ENCODE measurements at places on chromosomes 6 and 20.

GRCh38 chr20:17870086-17870740, 98.4 kb downstream of the SNX5 start:
- DNase-seq: no peak

DNA sequence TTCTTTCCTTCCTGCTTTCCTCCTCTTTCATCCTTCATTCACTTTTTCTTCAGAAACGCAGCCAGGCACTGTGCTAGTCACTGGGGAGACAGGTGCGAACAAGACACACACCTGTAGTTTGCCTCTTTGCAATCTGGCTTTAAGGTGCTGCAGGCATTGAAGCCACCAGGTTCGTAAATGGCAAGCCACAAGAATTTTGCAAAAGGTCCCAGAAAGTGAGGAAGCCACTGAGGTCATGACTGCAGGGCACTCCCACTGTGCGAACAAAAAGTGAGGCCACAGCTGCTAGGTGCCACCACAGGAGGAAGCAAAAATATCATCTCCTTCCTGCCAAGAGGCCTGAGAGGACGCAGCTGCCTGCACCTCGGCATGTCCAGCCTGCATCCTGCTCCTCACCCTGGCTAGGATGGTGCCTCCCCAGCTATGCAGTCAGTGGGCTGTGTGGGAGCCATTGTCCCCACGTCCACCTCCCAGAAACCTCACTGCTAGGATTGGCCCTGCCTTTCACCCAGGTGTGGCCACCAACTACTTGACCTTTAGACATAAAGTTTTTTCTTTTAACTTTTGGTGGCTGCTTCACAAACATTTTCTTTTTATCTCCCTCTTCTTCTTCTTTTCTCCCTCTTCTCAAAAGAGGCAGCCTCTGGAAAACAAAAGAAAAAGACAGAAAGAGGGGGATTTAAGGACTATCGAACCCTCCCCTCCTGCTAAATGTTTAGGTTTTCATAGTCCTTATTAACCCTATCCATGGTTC, 230.8 kb downstream of the BCAS1 start:
- peak; percentile 75 for DNase-seq

GRCh38 chr6:170433163-170434116, 119.7 kb downstream of the PSMB1 start:
- DNase-seq: no peak

GRCh38 chr6:98871057-98871456, 36.7 kb downstream of the POU3F2 start:
- DNase-seq: peak; percentile 80

GRCh38 chr6:53983301-53983700, 127.9 kb upstream of the MLIP start:
- no peak for DNase-seq

DNA sequence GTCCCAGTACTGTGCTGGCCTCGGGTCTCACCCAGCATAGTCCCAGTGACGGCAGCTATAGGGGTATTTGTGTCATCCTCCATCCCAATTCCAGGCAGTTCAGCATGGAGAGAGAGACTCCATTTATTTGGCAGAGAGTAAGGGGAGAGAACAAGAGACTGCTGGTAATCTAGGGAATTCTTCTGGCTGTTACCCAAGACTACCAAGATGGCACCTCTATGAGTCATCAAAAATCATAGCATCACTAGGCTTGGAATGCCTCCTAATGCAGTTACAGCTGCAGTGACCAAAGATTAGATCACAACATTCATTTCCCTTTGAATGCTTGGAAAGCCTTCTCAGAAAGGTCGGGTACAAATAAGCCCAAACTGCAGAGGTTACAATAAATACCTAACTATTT, 660.4 kb upstream of the FLRT3 start:
- peak; percentile 34 for DNase-seq

DNA sequence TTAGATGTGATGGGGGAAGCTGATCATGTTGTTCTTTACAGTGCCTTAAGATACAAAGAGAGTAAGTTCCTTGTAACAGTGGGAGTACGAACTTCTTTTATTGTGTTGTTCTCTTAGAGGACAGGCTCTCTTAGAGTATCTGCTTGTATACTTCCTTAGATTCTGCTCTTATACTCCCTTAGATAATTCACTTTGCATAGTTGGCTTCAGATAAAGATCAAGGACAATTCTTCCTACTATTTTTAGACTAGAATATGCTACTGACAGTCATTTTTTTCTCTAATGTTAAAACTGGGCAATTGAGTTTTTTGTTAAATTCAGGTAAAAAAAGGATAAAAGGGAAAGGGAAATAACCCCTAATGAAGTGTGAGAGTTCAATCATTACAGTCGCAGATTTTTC, 138.7 kb downstream of the MYB start:
- no peak for DNase-seq

DNA sequence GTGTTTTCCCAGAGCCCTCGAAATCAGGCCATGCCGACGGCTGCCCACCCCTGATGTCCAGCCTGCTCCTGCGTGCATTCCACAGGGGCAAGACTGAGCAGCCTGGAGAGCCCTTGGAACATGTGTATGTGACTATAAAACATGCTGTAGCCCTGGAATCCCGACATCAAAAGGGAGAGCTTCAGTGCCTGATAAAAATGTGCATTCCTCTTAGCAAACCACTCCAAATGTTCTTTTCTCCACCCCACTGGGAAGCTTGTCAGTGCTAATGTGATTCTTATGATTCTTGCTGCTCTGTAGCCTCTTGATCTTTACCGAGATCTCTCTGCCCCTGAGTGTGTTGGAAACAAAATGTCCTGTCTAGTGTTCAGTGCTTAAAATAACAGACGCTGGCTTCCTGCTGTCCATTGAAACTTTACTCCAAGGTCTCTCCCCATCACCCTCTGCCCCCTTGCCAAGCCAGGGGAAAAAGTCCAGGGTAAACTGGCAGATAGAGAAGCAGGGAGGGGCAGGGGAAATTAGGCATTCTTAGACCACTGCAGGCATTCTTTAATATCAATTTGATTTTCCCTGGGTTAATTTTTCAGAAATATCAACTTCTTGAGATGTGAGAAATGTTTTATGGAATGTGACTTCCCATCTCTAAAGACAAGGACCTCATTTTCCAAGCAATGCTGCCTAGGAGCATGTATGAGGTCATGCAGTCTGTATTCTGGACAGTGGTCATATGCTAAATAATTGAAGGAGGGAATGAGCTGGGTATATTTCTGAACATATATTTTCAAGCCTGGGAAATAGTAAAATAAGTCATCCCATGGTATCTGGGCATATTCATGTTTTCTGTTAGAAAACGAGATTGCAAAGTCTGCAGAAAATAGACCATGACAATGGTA, 73.8 kb upstream of the ISM1 start:
- DNase-seq: no peak

DNA sequence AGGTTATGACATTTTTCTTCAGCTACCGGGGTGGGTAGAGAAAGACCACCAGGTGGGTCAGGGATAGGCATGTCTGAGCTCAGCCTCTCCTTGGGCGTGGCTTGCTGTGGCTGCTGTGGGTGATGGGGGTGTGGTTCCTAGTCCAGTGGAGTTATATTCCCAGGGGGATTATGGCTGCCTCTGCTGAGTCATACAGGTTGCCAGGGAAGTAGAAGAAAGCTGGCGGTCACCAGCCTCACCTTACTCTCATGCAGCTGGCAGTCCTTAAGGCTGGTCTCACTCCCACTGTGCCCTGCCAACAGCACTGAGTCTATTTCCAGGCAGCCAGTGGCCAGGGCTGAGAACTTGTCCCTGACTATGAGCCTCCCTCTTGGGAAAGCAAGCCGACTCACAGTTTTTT, 130.0 kb downstream of the SCP2D1 start:
- no peak for DNase-seq

DNA sequence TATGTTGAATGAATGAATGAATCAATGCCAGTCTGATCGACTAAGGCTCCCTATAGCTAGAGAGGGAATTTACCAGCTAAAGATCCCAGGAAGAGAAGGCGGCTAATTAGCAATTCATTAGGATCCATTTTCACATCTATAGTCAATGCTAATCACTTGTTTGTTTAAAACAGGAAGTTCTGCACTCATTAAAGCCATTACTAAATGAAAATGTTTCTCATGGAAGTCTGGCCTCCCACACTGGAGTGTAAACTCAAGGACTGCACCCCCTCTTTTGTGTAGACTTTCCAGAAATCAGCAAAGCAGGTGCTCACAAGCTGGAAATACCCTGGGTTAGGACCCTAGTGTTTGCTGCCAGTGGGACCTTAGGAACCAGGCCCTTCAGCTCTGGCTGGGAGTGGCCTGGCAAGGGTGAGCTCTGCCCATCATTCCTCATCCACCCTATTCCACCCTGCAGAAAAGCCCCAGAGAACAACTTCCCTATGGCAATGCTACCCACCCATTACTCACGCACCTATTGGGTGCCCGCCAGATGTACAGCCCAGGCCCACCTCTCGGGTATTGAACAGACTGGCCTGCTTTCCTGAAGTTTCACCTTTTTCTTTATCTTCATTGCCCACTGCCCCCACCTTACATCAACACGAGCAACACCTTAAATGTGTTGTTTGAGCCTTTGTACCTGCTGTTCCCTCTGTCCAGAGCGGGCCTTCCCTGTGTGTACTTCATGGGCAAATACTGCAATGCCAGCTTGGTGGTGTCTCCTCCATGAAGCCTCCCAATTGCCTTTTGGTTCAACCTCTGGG, 60.8 kb downstream of the TTI1 start:
- DNase-seq: no peak

DNA sequence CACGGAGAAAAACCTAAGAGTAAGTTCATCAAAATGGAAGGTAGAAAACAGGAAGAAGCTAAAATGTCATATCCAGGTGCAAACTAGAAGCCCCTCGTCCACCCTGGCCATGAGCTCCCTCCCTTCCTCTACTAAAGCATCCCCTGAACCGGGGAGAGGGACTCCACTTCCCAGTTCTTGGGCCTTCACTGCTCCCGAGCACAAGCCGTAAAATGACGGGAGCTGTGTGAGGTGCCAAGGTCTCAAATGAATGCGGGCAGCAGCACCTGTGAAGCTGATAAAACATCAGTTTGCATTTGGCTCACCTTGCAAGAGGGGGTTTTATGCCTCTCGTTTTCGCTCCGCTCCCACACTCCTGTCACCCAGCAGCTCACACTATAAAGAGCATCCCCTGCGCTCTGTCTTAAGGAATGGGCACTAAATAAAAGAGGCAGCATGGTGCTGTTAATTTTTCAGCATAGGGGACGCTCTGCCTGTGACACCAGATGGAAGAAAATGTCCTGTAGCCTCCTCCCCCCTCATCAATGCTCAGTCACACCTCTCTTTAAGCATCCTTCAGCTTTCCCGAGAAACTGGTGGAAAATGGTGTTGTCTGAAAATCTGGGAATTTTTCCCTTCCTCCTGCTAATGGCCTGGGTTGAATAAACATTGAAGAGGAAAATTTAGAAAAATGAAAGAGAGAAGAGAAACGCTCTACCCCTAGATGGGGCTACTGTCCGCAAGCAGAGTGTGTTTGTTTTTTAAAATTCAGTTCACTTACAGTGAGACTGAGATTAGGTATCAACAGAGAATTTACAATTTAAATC, 563.0 kb upstream of the AGPAT4 start:
- no peak for DNase-seq

DNA sequence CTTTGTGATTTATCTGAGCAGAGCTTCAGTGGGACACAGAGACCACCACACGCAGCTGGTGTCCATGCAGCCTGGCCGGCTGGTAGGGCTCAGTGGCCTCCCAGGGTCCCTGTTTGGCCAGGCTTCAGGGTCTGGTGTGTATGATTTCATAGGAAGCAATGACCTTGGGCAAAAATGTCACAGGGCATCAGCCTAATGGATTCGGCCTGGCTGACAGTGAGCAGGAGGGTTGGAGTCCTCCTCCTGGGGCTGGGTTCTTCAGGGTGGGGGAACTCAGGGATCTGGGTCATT, 47.7 kb downstream of the UBE2V1 start:
- no peak for DNase-seq

DNA sequence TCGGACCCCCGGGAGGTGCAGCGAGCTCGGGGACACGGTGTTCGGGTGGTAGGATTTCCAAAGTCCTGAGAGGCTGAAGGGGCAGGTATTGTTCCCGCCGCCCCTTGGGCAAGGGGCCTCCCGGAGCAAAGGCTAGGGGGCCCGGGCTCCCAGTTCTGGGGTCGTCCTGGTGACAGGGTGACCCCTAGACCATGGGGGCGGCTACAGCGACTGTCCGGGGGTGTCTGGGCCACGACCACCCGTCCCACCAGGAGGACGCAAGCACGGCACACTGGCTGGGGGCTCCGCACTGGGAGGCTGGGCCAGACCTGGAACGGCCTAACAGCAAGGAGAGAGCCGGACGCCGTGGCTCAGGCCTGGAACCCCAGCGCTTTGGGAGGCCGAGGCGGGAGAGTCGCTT, 55.6 kb downstream of the PRR18 start:
- no peak for DNase-seq

DNA sequence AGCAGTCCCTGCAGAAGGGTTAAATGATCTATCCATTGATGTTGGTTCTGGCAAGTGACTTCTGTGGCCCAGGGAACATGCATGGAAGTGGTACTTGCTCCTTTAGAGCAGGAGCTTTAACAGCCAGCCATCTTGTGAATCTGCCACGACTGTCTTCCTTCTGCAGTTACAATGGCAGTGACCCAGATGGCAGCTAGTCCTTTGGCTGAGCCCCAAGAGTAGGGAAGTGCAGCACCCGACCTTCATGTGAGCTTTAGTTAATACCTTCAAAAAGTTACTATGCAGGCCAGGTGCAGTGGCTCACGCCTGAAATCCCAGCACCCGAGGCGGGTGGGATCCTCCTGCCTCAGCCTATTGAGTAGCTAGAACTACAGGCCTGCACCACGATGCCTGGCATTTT, 66.4 kb downstream of the POPDC3 start:
- DNase-seq: no peak

DNA sequence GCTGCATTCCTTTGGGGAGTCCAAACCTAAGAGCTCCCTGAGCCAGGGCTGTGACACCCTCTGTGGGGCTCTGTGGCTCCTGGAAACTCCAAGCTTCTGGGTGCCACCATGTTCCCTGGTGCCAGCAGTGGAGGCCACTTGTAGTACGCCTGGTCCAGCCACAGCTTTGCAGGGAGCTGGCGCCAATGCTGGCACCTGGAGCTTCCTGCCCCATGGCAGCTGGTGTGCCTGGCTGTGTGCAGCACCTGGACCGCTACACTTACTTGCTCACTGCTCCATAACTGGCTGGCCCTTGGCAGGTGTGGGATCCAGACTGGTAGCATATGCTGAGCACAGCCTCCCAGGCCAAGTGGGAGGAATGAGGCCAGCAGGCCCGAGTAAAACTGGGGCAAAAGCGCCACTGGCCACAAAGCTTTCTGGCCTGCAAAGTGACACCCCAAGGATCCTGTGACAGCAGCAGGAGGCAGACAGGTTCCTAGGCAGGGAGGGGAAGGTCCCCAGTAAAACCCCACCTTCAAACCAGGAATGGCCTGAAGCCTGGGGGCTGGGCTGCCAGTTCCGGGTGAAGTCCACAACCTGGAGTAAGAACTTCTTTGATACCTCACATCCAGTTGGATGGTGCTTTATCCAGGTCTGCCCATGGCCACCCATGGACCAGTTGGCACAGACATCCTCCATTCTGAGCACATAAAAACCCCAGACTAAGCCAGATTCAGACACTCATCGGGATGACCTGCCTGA, 461.0 kb downstream of the TBC1D32 start:
- no peak for DNase-seq

DNA sequence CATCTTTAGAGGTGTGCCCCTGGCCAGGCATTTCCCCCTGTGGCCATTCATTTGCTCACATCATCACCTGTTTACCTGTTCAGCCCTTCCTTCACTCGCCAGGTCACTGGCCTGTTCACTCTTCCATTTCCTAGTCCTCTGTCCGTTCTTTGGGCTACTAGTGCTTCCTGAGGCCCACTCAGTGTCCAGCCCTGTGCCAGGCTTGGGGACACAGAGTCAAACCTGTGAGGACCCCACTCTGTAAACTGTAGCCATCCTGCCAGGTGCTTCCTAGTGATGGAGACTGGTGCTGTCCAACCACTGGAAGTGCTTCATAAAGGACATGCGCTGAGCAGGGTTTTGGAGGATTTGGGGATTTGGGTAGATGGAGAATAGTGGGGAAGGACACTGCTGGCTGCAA, 3.5 kb downstream of the DLGAP4 start:
- DNase-seq: no peak
